ENCODE measurements at places on chromosomes 16 and 17. TPM values are rescaled to one million over a fixed set of nuclear protein-coding genes. Genes with fewer than 3 reads are reported as not detected.

Gene CES5A
- not detected for total RNA-seq

GRCh38 chr16:50509521-50510341 lies 38.5 kb upstream of the NKD1 start:
- no peak for DNase-seq

Gene PRAC1
- total RNA-seq: 56.7 TPM

DNA sequence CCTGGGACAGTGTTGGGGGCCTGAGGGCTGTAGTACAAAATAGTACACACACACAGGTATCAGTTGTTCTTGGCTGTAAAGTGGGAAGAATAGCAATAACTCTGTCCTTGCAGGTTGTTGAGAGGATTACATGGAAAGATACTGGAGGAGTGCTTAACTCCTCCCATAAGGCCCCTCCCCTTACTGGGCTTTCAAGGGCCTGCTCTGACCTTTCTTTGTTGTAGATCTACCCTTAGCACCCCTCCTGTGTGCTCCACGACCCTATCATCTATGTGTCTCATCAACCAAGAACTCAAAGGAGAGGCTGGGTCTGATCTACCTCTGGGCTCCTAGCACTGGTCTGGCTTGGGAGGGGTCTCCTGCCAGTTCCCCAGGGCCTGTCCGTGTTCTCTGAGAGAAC lies 8.3 kb upstream of the EDC4 start:
- no peak for DNase-seq

Gene ABCC6
- 15.2 TPM for total RNA-seq

Gene MEIOB
- total RNA-seq: 14.4 TPM

DNA sequence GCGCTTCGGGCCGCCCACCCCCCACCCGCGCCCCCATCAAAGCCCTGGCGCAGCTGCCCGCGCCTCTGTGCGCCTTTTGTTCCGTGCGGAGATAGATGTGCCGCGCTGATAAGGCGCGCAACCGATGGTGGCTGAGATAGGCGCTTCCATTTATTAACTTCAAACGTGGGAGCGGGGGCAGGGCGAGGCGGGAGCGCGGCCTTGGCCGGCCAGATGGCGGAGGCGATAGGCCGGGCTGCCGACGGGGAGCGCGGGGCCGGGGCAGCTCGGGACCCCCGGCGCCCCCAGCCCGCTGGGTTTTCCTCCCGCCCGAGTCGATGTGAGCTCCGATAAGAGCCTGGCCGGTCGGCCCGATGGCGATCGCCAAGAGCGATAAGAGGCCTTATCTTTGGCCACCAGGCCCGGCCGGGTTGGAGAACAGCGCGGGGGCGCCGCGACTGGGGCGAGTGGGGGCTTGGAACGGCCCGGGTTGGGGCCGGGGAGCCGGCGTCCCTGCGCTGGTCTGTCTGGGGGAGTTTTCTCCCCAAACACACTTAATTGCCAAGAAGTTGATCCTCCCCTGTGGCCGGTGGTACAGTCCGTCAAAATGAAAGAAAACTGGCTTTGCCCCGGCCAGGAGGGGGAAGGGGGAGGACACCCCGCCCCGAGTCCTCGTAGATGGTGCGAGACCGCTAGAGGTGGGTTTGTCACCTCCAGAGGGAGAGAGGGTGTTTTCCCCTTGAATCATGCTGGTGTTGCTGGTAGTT lies 2.7 kb downstream of the ZFPM1 start:
- DNase-seq: no peak

Gene HAP1
- total RNA-seq: 0.55 TPM

Measured in prostate gland (tissue), 2 donors.